NCI-H1436 (cell line): ENCODE measurements at places on chromosomes 5 and 9.

GRCh38 chr9:104923740-104924139 is 4.2 kb downstream of the ABCA1 start:
- DNase-seq: no peak

- DNase-seq: no peak
These were observed 169.9 kb downstream of the ZSWIM6 start for GRCh38 chr5:61501971-61502370.

GRCh38 chr5:127934791-127935256 is 148.7 kb upstream of the SLC12A2 start:
- DNase-seq: peak; percentile 54

GRCh38 chr9:79684711-79685575 is 113.2 kb downstream of the TLE4 start:
- no peak for DNase-seq

DNA sequence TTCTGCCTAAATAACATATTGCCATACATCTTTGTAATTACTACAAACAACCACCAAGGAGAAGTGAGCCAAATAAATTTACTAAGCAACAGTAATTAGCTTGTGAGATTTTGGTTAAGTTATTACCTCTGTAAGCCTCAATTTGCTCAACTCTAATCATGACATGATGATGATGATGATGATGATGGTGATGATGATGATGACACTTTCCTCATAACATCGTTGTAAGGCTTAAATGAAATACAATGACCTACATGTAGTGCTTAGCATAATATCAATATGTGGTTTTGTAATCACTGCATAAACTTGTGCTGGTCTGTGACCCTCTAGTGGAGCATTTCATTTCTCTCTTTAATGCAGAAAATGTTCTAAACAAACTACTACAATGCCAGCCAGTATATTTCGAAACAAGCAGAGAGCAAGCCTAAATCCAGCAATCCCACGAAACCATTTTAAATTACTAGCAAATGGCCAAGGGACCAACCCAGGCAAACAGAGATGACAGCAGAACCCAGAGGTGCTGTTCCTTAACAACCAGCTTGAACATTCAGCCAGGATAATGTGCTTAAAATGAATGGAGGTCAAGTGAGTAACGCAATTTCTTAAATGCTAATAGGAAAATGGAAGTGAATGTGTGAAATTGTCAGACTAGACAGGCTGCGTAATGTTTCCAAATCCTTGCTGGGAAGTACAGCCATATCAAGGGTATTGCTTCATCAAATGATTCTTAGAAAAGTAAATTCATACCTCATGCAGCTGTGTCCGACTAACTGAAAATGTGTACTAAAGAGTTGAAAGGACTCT is 281.9 kb upstream of the PUM3 start:
- no peak for DNase-seq

- no peak for DNase-seq
These were observed 41.3 kb downstream of the GARNL3 start for GRCh38 chr9:127305838-127306226.

DNA sequence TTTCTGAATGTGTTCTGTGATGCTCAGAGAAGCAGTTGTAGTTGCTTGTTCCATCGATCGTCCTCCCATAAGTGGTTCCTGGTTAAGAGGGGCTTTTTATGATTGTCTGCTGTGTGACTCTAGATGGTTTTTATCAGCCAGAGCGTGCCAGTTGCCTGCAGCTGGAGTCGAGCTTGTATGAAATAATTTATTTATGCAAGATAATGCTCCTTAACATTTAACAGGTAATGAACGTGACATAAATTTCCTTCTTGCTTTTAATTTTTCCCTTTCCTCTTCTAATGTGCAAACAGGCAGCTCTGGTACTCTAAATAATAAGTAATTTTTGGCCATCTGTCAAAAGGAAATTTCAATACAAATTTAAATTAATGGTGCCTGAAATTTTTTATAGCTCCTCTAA is 84.4 kb downstream of the TLE4 start:
- no peak for DNase-seq

- no peak for DNase-seq
These were observed 78.4 kb downstream of the VAV2 start for GRCh38 chr9:133913571-133914369.

DNA sequence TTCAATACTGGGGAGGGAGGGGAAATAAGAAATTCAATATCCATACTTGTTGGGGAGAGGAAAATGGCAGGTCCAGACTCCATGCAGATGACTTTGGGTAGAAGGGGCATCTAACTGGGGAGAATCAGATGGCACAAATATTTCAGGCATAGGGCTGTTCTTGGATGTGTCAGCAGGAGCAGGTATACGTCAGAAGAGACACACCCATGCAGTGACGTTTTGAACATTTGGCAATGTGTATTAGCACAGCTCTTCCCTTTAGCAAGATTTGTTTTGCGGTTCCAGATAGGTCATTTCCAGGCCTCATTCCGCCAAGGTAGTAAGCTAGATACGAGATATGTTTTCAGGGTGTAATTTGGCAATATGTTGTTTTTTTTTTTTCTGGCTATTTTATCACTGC is 187.2 kb upstream of the CDH10 start:
- no peak for DNase-seq

GRCh38 chr5:1479581-1480188 is 34.4 kb upstream of the SLC6A3 start:
- DNase-seq: no peak

DNA sequence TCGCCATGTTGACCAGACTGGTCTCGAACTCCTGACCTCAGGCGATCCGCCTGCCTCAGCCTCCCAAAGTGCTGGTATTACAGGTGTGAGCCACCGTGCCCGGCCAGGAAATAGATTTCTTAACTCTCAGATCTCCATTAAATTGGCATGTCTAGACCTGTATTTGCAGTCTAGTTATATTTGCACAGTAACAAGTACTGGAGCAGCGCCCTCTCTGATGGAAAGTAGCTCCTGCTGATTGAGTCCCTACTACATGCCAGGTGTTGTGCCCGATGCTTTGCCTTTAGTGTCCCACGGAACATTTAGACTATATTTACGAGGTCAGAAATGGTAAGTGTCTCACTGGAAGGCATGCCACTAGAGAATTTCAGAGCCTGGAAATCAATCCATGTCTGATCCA is 15.8 kb upstream of the TMED9 start:
- peak; percentile 8 for DNase-seq

- DNase-seq: no peak
These were observed 1.9 kb upstream of the SPDL1 start for GRCh38 chr5:169581580-169582227.

DNA sequence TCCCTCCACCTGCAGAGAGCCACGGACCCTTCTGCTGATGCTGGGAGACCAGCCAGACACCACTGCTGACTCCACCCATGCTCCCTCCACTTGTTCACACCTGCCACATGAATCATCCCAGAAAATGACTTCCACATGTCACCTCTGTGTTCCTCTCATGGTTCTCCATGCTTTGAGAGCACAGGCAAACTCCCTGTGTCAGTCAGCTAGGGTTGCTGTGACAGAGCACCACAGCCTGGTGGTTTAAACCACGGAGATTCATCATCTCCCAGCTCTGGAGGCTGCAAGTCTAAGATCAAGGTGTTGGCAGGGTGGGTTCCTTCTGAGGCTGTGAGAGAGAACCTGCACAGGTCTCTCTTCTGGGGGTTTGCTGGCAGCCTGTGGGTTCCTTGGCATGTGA is 381.4 kb downstream of the GADD45G start:
- no peak for DNase-seq

- no peak for DNase-seq
These were observed 9.1 kb downstream of the NDFIP1 start for GRCh38 chr5:142117579-142118151.

DNA sequence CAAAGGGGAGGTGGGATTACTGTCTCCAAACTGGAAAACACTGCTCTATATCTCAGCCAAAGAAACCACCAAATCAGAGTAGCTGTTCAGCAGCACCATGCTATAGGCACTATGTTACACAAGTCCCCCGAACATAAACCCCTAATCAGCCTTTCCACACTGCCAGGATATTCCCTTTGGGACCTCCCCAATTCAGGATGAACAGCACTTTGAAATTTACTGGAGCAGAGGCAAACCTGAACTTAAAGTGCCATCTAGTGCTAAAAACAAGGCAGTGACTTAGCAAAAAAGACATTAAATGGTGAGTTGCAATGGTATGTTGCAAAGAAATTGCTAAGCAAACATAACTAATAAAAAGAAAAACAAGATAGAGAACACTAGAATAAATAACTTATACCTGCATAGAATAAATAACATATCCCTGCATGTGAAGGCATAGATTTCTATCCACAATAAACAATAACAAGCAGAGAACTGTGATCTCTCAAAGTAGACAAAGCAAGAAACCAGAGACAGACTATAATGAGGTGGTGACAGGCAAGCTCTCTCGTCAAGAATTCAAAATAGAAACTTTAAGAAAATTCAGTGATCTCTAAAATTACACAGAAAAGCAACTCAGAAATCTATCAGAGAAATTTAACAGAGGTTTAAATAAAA is 584.4 kb upstream of the ACO1 start:
- no peak for DNase-seq

GRCh38 chr5:60823574-60823973 is 20.5 kb downstream of the ELOVL7 start:
- no peak for DNase-seq

GRCh38 chr5:74316064-74316603 is 324.4 kb downstream of the ENC1 start:
- DNase-seq: no peak

DNA sequence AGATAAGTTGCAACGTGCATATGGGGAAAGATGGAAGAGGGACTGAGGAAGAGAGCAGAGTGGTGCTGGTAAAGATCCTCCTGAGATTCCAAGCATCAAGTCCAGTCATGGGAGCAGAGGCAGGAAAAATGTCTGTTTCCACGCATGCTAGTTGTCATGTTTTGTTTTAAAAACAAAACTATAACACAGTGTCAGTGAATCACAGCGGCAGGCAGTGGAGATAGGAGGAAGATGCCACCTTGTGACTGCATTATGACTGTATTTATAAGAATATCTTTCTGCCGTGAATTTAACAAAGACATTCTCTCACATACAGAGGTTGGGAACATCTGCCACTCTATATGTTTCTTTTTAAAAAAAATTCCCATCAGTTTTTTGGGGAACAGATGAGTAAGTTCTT is 3.7 kb upstream of the SVEP1 start:
- DNase-seq: no peak

DNA sequence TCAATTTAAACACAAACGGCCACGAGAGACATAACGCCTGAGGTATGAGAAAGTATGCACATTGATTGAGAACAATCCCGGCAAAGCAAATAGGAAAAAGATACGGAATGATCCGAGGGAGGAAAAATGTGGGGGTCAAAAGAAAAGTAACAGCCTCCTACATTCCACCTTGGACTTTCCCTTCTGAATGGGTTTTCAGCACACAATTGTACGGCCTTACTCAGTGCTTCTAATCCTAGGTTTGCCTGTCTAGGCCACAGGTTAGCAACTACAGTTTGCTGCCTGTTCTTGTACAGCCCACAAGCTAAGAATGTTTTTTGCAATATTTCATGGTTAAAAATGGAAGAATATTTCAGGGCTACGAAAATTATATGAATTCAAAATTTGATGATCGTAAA is 46.2 kb upstream of the RNF20 start:
- no peak for DNase-seq

DNA sequence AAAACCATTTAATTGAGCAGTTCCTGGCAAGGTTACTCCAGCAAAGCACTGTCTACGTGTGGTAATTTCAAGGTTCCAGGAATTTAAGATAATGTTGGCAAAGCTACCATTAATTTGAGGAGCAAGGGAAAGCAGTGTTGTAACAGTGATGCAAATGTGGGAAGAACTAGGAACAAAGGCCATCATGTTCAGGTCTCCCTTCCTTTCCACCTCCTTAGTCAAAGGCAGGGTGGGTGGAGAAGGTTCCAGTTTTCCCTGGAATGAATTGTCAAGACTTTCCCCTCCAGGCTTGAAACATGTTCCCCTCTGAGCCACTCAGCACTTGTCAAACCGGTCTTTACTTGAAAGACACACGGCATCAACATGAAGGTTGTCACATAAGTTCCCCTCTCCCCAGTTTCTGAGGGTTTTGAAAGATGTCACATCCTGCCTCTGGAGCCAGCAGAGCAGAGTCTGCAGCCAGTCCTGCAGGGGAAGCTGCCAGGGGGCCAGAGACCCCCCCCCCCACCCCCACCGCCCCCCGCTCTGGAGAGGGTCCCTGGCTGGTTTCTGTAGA is 226.0 kb downstream of the GAS1 start:
- DNase-seq: no peak

DNA sequence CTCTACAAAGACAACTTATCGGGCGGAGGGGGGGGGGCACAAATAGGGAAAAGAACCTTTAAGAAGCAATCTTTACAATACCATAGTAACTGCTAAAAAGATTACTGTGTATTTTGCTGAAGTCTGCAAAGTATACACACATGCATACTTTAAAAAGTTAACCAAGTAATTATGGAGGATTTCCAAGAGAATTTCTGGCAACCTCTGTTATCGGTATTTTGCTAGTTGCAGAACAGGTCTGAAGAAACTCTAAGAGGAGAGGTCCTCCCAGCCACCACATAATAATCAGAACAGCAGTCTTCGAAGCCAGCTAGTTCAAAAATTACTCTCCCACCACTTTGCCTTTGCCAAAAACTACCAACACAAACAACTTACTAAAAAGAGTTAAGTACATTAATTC is 56.1 kb downstream of the UBAP2 start:
- no peak for DNase-seq

- no peak for DNase-seq
These were observed 60.8 kb downstream of the EBF1 start for GRCh38 chr5:159038907-159039306.

DNA sequence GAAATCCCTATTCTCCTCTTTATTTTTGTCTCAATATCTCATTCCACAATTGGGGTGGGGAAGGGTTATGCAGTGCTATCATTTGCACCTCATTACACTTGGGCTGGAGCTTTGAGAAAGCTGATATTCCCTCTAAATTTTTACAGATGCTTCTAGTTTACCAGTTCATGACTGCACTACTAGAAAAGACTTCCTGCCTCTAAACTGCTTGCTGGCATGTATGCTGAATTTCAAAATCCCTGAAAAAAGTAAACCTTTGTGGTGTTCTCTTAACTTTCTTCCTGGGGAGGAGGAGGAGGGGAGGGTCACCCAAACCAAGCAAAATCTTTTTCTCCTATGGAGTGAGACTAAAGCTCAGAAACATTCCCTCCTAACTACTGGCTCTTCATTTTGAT is 45.1 kb downstream of the BNC2 start:
- no peak for DNase-seq

GRCh38 chr9:116491219-116491618 is 195.9 kb upstream of the TRIM32 start:
- no peak for DNase-seq

- no peak for DNase-seq
These were observed 824 bp downstream of the MXD3 start for GRCh38 chr5:177310757-177311391.

DNA sequence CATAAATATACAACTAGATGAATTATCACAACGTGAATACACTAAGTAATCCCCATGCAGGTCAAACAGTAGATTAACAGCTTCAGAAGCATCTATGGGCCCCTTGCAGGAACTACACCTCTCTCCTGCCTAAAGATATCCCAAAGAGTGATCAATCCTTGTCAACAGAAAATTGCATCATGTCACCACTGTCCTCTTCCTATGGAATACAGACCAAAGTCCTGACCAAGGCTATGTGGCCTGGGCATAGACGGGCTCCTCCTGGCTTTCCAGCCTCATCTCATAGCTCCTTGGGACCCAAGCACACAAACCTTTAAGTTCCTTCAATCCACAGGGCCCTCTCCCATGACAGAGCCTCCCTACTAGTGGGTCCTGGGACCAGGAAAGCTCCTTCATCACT is 25.3 kb downstream of the NIPAL4 start:
- no peak for DNase-seq
